Stimulated activated CD8-positive, alpha-beta memory T cell treated with anti-CD3 and anti-CD28 coated beads, Interleukin-4, amount 100 ng/mL, for 24 hours (primary cell): ENCODE measurements at places on chromosomes 12 and 14.

- DNase-seq: no peak
These were observed 10.0 kb upstream of the IFI27L2 start for GRCh38 chr14:94139421-94139820.

DNA sequence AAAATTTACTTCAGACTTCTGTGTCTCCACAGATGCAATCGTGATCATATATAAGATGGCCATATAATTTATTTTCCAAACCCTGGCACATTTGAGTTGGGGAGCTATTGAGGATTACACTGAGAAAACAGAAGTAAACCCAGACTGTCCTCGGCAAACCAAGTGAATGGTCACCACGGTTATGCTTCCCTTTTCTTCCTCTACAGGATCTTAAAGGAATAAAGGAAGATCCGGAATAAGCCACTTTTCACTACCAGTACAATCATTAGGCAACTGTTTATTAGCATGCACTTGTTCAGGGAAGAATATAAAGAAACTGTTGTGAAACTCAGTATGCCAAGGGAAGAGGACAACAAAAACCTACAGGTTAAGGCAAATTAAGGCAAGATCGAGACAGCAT is 27.6 kb downstream of the SBNO1 start:
- DNase-seq: no peak

DNA sequence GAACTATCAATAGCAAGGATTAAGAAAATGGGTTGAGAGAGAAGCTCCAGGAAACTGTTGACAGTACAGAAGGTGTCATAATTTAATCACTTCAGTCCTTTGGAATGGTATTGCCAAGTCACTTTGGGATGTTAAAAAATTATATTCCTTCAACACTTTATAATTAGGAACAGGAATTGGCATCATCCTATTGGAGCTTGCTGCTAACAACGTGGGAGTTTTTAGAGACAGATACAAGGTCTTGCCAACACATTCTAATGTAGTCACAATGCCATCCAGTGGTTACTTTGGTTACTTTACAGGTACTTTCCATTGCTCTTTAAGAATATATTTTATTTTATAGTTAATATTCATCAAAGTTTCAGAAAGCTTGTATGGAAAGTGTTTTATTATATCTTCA is 310.1 kb downstream of the SYT1 start:
- no peak for DNase-seq

- DNase-seq: no peak
These were observed 140.5 kb downstream of the PHLDA1 start for GRCh38 chr12:75891072-75891471.

GRCh38 chr14:25953532-25954139 is 644.2 kb downstream of the NOVA1 start:
- no peak for DNase-seq

GRCh38 chr12:51818566-51819300 is 29.8 kb downstream of the FIGNL2 start:
- no peak for DNase-seq

GRCh38 chr14:35254736-35255135 is 37.4 kb upstream of the PSMA6 start:
- peak; percentile 6 for DNase-seq

GRCh38 chr12:22250762-22251161 is 83.7 kb downstream of the ST8SIA1 start:
- DNase-seq: no peak

DNA sequence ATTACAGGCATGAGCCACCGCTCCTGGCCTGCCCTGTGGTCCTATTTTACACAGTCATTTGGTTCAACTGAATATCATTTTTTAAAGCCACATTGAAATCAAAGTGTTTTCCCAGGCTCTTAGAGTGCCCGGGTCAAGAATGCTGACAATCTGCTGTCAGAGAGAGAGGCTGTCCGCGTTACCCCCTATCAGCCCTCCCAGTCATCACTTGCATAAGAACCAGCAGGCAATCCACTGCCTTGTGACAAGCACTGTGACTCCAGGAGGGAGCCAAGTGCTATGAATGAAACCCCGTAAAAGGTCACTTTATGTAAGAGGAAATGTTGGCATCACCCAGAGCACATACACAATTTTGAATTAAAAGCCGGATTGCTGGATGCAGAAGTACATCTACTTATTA is 13.5 kb downstream of the PHLDA1 start:
- no peak for DNase-seq

DNA sequence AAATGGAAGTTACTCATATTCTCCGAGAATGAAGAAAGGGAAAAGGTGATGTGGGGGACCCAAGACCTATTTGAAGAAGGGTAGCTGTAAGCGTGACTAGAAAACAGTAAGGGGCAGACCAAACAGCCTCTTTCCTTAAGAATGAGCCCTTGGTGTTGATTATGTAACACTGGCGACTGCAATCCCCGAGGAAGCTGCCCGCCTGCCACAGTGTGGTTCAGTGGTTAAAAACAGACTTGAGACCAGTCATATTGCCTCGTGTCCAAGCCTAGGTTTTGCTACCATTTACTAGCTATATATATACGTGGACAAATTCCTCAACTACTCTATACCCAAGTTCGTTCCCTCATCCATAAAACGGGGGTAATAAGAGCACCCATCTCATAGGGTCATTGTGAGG is 49.1 kb downstream of the SSPN start:
- no peak for DNase-seq

DNA sequence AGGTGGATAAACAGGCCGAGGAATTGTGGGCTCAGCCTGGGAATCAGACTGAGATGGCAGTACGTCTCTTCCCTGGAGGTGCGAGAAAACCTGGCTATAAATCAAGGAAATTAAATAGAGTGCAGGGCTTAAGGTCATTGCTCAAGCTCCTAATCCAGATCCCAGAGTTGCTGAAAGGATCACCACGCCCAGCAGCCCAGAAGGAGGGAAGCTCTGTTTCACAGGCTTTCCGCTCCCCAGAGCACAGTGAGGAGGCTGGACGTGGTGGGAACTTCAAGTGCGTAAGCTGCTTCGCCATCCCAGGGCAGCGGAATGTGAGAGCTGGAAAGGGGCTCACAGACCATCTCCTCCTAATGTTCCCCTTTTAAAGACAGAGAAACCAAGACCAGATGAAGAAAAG is 651.6 kb upstream of the TBX3 start:
- no peak for DNase-seq

- DNase-seq: no peak
These were observed 18.9 kb downstream of the PLEKHH1 start for GRCh38 chr14:67551940-67552339.

GRCh38 chr12:67705394-67706370 is 57.1 kb downstream of the DYRK2 start:
- DNase-seq: no peak

GRCh38 chr12:49093792-49094159 is 825 bp downstream of the DHH start:
- no peak for DNase-seq

DNA sequence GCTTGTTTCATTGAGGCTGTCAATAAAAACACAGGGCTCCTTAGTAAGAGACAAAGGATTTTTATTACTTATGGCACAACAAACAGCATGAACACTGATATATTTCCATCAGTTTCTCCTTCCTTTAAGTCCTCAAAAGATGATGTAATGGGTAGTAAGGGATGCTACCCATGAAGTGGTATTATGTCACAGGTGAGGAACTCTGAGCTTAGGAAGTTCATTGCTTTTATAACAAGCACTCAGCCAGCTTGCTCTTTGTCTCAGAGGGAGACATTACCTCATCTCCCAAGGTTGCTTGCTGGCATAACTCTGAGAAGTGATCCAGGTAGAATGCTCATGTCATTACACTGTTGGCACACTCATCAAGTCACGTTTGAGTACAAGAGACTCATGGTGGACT is 287.0 kb upstream of the OR4E1 start:
- DNase-seq: no peak

DNA sequence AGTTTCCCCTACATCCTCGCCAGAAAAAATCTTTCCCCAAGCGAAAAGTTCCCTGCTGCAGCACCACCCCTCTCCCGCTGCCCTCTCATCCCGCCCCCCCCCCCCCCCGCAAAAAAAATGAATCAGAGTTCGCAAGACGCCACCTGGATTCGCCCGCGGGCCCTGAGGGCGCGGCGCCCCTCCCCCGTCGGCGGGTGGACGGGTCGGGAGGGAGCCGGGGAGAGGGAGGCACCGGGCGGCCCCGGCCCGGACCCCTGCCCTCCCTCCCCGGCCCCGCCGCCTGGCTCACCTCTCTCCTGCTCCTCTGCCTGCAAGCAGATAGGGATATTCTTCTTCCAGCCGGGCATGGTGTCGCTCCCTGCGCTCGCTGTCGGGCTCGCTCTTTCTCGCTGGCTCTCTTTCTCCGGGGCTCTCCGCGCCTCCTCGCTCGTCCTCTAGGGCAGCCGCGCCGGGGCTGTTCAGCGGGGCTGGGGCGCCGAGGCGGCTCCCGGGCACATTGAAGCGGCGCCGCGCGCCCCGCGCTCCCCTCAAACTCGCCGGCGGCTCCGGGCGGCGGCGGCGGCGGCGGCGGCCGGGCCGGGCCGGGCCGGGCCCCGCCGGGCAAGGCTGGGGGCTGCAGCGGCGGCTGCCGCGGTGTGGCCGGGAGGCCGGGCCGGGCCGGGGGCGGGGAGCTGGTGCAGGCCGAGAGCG is 200.3 kb upstream of the CAND1 start:
- DNase-seq: no peak

- DNase-seq: no peak
These were observed 99.0 kb upstream of the PKP2 start for GRCh38 chr12:32995623-32996022.

GRCh38 chr14:103001651-103002396 is 55.5 kb downstream of the CDC42BPB start:
- DNase-seq: no peak

GRCh38 chr14:35534208-35534872 is 376 bp downstream of the INSM2 start:
- DNase-seq: no peak

GRCh38 chr14:87623616-87624015 is 369.4 kb downstream of the GALC start:
- DNase-seq: no peak
